ENCODE measurements at places on chromosomes 13 and 19.
A peak's percentile ranks its signal among the peaks of the same experiment; 100 is the strongest.

DNA sequence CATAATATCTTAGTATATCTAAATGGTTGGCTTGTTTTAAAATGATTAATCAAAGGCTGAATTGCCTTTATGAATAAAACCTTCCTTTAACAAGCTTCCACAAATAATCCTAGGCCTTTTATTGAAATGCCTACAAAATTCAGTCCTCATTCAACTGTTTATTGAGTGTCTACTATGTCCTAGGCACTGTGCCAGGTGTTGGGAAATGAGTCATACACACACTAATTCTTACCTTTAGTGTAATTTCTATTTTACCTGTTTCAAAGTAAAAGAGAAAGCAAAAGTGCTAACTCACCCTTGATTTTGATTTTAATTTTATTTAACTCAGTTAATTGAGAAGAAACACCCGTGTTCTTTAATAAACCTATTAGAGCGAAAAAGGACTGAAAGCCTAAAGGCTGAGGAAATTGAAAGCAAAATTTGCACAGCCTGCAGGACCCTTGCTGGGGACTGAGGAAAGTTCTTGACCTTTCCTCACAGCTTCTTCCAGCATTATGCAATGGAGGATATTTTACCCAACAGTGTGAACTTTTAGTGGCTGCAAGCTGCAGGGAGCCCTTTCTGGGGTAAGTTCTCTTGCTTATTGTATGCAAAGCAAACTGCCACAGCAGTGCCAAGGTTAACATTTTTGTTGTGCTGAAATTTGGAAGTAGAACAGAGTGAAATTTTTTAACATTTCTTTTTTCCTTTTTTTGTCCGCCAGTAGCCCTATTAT, 83.1 kb downstream of the B3GLCT start:
- DNase-seq, result no peak

- DNase-seq, result no peak
These were observed 53.5 kb upstream of the TSHZ3 start for GRCh38 chr19:31402529-31403316.

- DNase-seq, result peak; percentile 72
These were observed 816.9 kb upstream of the SLC10A2 start for GRCh38 chr13:103883164-103883563.

DNA sequence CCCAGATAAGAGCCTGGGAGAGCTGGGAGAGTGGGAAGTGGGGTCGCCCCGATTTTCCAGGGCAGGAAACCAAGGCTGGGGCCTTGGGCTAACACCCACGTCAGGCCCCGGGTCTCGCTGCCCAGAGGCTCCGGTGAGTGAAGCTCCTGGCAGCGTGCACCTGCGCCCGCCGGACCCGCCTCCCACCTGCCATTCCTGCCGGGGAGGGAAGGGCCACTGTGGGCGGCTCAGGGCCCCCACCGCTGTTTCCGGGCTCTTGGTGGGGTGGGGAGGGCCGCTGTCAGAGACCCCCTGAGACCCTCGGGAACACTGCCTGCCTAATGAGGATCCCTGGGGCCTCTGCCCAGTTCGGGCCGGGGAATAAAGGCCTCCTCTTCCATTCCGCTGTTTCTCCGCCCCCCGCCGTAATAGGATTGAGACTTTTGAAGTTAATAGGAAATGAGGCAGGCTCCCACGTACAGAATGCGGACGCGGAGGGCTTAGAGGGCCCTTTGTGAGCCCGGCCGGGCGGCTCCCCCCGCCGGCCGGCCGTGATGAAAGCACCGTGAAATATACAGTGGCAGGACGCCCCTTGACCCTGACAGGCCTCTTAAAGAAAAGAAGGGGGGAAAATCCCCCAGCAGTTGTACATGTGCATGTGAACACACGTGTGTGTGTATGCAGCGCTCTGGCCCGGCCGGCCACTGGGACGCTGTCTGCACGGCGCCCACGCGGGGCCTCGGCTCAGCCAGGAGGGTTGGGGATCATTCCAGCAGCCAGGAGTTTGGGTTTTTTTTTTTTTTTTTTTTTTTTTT, 33.2 kb downstream of the EFNA2 start:
- no peak for DNase-seq
